ENCODE measurements at places on chromosomes 5 and 9.

- no peak for DNase-seq
These were observed 127.5 kb upstream of the PANK3 start for GRCh38 chr5:168706655-168707069.

DNA sequence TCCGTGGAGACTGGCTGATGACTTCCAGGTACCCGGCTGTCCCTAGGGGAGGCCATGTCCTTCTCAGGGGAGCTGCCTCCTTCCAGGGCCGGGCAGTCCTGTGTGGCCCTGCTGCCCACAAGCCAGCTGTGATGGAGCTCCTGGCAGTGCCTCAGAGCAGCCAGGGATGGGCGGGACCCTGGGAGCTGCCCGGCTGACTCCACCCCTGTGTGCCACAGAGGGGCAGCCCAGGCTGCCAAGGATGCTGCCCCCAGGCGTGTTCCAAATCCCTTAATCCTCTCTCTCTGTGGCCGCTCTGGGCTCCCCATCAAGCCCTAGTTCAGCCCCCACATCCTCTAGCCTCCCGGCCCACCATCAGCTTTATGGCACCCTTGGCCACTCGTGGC is 7.0 kb upstream of the SCGB3A1 start:
- DNase-seq = no peak

DNA sequence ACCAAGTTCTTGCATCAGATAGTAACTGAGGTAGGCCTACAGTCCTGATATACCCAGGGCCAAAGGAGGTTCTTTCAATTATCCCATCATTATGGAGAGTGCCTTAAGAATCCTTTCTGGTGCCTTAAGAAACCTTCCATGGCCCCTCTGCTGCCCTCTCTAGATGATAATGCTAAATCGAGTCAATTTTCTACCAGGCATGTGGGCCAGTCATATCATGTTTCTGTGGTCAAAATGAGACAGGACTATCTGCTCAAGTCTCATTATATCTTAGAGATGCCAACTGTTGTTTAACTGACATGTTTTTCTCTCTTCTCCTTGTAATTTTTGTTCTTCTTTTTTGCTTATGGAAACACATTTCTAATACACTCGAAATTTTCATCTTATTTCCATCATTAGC is 127.6 kb downstream of the EDIL3 start:
- DNase-seq = no peak

- DNase-seq = no peak
These were observed 511.5 kb downstream of the ZNF608 start for GRCh38 chr5:124234770-124235562.

- no peak for DNase-seq
These were observed 56.1 kb downstream of the CFAP90 start for GRCh38 chr5:7794823-7795222.

DNA sequence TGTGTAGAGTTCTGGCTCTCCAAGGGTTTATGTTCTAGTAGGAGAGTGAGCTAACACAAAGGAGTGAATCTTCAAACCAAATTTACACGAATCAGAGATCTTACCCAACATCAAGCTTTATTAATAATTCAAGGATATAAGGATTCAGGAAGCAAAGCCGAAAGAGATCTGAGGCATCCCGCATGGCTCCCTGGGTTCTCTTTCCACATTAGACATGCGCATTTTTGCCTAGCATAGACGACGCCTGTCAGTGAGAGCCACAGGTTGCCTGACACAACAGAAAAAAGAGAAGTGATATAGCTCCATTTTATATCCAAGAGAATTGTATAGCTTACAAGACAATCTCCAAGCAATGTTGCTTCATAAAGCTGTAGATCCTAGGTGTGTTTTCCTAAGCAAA is 52.6 kb downstream of the ESM1 start:
- DNase-seq = no peak

- no peak for DNase-seq
These were observed 67.2 kb upstream of the STC2 start for GRCh38 chr5:173395257-173395932.

- DNase-seq = no peak
These were observed 2.0 kb downstream of the RNF44 start for GRCh38 chr5:176535101-176535663.

- no peak for DNase-seq
These were observed 1.2 kb upstream of the SMARCA2 start for GRCh38 chr9:2013743-2014475.

DNA sequence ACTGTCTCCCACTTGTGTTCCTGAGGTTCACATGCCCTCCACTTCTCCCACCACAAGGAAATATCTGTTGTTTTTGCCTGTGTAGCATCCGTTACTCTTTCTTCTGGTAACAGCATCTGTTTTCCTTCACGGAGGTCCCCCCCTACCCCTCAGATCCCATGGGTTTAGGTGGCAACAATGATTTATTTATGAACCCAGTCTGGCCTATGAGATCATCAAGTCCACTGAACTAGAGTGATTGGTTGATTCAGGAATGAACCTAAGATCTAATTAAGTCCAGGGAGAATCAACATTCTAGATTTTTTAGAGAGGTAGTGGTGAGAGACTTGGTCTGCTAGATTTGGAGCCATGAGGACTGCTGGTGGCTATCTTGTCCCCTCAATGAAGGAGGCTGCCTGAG is 166.8 kb downstream of the NR3C1 start:
- no peak for DNase-seq

GRCh38 chr5:133083901-133084300 is 32.1 kb downstream of the HSPA4 start:
- no peak for DNase-seq

DNA sequence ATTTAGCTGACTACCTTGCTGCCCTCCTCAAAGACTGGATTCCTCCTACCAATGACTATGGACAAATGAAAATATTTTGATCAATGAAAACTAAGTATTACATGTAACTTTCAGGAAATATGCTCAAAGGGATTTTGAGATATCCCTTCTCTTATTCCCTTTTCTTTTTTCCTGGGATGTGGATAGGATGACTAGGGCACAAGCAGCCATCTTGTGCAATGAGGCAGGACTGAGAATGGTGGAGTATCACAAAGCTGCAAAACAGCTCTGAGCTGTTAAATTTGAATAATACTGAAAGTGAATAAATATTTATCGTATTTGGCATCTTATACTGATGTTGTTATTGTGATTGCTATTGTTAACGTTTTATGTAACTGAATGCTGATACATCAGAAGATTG is 333.1 kb upstream of the NUDT12 start:
- DNase-seq = no peak

DNA sequence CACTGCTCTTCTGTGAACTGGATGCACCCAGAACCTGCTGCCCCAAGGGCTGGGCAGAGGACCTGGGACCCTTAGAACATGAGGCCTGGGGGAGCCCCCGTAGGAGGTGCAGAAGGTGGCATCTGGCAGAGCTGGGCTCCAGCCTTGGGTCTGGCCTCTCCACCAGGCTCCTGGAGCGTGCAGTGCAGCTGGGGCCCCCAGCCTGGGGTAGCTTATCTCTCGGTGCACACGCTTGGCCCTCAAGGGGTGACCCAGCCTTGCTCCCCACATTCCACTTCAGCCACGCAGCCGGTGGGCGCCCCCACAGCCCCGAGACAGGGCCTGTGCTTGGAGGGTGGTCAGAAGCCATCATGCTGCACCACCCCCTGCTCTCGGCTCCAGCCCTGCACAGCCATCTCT is 5.6 kb upstream of the NR5A1 start:
- DNase-seq = no peak
